LNCaP clone FGC (cell line): ENCODE measurements at places on chromosomes 6 and 20.
A peak's percentile ranks its signal among the peaks of the same experiment; 100 is the strongest.

DNA sequence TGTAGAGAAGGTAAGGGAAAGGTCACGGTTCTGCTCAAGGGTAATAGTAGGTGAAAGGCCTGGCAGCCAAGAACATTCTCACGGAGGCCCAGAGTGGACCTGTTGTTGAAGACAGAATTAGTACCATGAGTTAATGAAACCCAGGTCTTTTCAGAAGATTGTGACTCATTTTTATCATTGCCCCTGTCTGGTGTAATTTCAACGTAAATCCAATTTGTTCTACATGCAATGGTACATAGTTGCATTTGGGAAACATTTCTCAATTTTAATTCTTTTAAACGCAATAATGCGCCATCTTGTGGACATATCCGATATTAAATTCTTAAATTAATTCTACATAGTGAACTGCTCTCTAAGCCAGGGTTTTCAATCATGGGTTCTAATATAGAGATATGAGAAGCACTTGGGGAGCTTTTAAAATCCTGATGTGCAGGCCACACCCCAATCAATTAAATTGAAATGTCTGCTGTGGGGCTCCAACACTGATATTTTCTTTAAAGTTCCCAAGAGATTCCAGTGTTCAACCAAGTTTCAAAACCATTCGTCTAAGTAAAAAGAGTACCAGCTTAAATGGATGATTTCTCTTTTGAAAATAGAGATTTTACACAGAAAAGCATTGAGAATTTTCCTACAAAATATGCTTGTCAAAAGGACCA is 257.4 kb downstream of the PLCB1 start:
- DNase-seq: peak; percentile 14

GRCh38 chr20:61895016-61895415 is 170.7 kb downstream of the TAF4 start:
- DNase-seq: no peak

- DNase-seq: no peak
Measured at GRCh38 chr6:13769655-13770053, 44.7 kb downstream of the MCUR1 start.

DNA sequence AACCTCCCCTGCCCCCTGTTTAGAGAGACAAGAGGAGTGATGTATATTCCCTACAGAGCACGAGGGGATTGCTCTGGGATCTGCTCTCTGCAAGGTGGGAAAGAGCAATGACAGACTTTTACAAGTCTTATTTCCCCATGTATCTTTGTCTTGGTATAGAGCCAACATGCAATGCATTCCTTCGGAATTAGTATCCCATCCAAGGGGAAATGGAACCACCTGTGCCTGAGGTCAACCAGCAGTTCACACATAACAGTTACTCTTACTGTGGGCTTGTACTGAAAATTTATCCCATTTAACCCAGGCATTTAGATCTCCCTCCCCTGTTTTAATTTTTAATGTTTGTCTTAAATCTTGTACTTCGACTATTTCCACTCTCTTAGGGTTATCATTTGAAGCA is 250.4 kb downstream of the C6orf118 start:
- DNase-seq: no peak
